Stimulated activated CD8-positive, alpha-beta memory T cell treated with anti-CD3 and anti-CD28 coated beads, Interleukin-2, amount 100 ng/mL, for 1 hour (primary cell): ENCODE measurements at places on chromosomes 7 and 10.

- no peak for DNase-seq
Observed at GRCh38 chr7:50552921-50553320, 12.3 kb downstream of the DDC start.

DNA sequence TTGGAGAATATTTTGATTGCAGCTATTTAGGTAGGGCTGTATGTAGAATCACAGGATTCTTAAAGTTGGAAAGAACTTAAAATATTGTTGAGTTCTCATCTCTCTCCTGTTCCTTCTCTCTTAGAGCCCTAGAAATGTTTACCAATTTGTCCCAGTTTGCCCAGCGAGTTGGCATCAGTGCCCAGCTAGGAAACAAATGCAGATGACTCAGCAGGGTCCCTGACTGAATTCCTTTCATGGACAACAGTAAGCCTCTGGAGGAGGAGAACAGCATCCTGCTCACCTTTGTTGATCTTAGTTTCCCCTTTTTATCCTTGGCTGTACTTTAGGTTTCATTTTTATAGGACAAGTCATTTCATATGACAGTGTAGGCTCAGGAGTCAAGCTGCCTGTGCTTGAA, 89.3 kb downstream of the SEC23IP start:
- no peak for DNase-seq

DNA sequence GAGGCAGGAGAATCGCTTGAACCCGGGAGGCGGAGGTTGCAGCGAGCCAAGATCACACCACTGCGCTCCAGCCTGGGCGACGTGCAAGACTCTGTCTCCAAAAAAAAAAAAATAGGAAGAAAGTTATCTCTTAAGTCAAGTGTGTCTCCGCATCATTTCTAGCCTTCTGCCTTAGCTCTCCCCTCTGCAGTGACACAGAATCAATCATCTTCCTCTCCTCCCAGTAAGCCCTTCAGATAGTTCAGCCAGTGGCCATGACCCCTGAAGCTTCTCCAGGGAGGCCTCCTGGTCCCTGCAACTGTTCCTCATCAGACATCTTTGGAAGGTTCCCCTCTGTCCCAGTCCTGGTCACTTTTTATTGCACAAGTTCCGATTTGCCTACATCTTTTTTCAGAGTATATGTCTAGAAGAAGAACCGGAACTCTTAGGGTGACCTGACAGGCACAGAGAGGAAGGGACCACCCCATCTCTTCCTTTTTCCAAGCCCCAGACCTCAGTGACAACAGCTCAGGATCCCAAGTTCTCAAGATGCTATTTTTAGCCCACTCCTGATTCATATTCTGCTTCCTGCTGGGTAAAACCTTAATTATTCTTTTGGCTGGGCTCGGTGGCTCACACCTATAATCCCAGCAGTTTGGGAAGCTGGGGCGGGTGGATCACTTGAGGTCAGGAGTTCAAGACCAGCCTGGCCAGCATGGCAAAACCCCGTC, 6.6 kb upstream of the RHBDD2 start:
- DNase-seq = no peak

- no peak for DNase-seq
Observed at GRCh38 chr7:49150486-49150885, 226.1 kb downstream of the CDC14C start.

GRCh38 chr10:69825604-69826003, 23.9 kb downstream of the COL13A1 start:
- DNase-seq = no peak

DNA sequence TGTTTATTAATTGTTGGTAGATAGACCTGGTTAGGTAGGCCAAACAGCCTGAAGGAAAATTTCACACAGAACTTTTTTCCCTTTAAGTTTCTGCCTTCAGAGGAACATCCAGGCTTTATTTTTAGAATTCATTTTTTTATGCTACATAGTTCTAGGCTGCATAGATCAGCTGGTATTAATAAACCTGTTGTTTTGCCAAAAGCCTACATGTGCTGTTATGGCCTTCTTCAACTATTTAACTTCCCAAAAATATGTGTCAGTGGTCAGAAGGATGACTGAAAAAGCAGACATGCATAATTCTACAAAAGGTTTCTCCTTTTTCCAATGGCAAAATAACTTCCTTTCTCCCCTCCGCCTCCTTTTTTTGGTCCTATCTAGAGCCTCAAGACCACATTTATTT, 303.0 kb upstream of the DKK1 start:
- DNase-seq = no peak

DNA sequence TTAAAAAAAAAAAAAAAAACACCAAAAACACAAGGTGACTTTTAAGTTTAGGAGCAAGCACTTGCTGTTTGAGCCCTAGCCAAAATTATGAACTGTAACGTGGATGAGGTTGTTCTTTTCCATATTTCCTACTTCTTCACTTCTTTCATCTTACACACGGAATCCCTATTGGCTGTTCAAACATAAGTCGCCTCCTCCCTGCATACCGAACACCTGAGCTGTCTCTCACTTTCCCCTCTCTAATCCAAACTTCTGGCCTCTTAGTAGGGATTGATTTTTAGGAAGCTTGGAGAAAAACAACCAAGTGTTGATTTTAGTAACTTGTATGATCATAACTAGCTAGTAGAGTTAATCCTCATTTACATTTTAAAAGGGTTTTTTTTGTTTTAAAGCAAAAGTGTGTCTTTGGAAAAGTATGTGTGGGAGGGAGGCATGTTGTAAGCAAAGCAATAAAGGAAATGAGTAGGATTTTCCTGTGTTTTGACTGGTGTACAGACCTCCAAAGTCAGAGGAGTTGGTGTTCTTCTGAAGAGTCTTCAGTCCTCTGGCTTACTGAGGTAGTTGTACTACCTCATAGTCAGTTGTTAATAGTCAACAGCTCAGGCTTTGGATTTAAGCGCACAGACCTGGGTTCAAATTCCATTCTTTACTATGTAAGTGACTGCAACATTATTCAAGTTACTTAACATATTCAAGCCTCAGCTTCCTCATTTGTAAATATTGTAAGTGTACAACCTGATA, 39.3 kb downstream of the RABGEF1 start:
- DNase-seq = no peak

DNA sequence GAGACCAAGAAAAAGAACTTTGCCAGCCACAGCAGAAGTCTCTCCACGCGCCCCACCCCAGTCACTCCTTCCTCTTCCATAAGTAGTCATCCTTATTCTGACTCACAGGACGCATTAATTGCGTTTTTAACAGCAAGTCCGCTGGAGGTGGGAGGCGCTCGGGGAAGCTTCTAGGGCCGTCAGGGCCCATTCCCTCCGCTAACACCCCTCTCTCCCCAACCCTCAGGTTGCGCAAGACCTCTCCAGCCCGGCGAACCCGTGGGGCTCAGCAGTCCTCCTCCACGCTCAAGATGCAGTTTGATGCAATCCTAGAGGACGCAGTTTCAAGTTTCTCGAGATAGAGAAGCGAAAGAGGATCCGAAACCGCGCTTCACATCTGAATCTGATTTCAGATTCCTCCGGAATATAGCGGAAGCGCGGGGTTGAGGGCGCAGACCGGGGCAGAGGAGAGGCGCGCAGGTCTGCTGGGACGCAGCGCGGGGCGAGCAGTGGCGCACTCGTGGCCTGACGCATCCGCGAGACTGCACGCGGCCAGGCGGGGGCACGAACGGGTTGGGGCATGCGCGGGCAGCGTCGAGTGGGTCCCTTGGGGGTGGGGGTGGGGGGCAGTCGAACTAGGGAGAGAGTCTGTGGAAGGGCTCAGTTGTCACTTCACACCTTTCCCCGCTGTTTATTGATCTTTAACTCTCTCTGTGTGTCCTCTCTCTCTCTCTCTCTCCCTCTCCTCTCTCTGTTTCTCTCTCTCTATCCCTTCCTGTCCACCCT, 37.8 kb upstream of the PSAP start:
- DNase-seq = peak; percentile 9

GRCh38 chr10:79098596-79099015, 29.8 kb downstream of the ZMIZ1 start:
- DNase-seq = no peak

GRCh38 chr10:70595566-70596016, 7.0 kb downstream of the PRF1 start:
- no peak for DNase-seq

- no peak for DNase-seq
Observed at GRCh38 chr7:93935102-93935501, 13.6 kb downstream of the GNG11 start.

GRCh38 chr7:1532456-1533254, 2.2 kb downstream of the MAFK start:
- peak; percentile 41 for DNase-seq

GRCh38 chr10:75465450-75465827, 34.0 kb downstream of the LRMDA start:
- DNase-seq = no peak

GRCh38 chr7:41652267-41652666, 50.6 kb downstream of the INHBA start:
- DNase-seq = no peak

DNA sequence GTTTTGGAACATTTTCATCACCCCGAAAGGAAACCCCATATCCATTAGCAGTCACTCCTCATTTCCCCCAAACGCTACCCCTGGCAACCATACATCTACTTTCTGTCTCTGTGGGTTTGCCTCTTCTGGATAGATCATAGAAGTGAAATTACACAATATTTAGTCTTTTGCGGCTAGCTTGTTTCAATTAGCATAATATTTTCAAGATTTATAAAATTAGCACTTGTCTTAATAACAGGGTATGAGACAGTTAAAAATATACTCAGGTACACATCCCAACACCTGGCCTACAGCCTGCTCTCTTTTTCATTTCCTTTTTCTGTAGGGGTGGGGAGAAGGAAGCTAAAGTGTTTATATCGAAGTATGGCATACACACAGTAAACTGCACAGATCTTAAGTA, 81.4 kb upstream of the LRGUK start:
- no peak for DNase-seq

DNA sequence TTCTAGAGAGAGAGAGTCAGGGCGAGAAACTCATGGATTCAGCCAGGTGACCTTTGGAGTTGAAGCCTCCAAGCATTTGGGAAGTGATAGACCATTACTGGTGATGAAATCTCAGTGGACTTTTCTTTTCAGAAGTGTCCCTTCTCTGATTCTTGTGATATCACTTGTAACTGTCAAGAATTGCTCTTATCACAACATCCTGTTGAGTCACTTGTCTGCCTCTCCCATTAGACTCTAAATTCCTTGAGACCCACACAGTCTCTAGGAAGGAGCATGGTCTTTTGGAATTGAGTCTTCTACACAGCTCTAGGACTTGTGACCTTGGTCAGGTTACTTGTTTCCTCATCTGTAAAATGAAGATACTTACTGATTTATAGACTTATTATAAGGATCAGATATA, 81.0 kb downstream of the CFAP58 start:
- no peak for DNase-seq

DNA sequence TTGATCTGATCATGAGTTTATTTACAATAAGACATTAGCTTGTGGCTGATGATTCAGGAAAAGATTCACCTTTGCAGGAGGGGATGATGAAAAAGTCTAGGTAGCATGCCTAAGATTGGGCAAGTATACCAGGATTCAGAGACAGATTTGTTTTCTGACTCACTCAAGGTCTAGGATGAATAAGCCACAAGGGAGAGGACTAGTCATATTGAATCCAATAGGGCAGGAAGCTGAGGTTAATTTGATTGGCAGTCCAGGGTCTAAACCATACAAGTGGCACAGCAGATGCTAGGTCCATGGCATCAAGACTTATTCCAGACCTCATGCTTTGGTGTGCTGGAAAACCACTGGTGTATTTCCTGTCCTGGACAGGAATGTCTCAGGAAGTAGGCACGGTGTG, 1133.4 kb downstream of the XPNPEP1 start:
- no peak for DNase-seq

- DNase-seq = no peak
Observed at GRCh38 chr10:118882741-118883140, 128.0 kb upstream of the CACUL1 start.

DNA sequence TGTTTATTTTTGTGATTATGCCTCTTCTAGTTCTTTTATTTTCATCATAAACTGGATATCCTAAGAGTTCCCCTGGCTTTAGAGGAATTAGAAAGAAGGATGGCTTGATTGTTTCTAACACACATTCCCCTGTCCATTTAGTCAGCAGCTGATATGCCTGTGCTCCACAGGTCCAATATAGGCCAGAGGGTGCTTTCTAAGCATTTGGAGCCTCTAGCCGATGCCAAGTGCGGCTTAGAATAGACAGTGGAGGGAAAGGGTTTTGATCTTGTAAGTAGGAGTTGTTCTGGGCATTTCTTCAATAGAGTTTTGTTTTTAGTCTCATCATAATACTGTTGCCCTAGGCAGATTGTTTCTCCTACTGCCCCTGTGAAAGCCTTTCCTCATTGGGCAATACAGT, 6.6 kb downstream of the CYP3A43 start:
- DNase-seq = no peak

- no peak for DNase-seq
Observed at GRCh38 chr10:42888504-42889095, 106.0 kb downstream of the BMS1 start.

DNA sequence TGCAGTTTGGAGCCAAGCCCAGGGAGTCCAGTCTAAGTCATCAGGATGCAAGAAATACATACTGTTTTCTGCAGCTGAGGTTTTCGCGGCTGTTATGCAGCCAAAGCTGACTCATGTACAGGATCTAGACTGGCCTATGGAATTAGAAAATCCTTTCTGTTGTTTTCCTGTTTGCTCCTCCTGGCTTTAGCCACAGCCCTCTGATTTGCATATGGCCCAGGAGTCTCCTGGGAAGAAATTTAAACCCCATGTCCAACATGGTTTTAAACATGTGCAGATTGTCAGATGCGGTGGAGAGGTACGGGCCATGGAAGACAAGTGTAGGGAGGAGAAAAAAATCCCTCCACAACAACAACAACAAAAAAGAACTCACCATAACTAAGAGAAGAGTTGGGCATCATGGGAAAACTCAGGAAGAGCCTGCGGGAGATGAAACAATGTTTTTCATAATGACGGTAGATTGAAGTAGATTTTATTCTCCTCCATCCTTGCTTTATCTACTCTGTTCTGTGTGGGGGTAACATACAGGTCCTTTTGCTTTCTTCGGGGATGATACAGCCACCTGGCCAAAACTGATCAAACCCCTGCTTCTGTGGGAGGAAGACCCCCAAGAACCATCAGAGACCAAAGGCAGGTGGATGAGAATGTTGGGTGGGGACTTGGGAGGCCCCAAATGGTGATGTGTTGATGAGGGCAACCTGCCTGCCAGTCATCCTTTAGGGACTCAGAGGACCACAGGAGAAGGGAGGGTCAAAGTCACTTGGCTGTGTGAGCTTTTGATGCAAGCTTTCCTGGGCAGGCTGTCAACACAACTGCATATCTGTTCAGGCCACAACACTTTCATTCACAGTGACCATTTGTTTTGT, 29.8 kb upstream of the GNA12 start:
- DNase-seq = no peak
